ENCODE measurements at places on chromosomes 1 and 21.

DNA sequence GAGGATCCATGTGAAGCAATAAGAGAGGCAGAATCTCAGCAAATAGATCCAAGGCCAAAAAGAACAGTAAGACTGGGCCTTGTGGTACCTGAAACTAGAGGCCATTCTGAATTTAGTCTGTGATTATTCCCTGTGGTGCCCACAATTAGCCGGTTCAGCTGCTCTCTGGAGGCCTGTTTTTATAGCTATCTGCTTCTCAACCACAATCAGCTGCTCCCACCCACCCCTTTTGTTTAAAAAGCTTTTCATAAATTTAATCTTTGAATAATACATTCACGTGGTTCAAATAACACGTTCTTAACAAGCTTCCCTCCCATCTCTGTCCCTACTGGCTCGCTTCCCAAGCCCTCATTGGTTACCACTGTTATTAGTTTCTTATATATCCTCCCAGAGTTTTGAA lies 18.0 kb downstream of the UBE2T start:
- no peak for DNase-seq

GRCh38 chr1:93958726-93959100 lies 49.5 kb upstream of the GCLM start:
- DNase-seq = no peak

DNA sequence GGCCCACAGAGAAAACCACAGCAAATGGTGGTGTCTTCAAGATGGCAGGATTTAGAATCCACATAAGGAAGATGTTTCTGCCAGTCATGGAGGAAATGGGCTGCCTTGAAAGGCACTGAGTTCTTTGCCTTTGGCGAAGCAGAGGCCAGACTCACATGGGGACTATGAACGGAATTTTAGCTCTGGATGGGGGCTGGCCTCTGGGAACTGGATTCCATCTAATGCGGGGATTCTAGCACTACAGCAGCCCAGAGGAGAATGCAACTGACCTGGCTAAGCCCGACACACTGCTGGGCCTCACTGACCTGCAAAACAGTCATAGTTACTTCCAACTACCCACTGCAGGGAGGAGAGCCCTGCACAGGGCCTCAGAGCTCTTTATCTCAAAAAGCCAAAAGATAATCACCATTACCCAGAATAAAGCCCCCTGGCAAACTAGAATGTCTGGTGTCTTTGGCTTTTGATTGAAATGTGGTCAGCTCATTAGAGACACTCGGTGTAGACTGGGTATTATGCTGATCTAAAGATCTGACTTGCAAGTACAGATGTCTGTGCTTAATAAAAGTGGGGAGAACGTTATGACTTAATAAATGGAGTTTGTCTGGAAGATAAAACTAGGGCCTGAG lies 11.6 kb downstream of the HCRTR1 start:
- no peak for DNase-seq

- no peak for DNase-seq
Measured at GRCh38 chr21:38712071-38712470, 93.7 kb upstream of the ETS2 start.

DNA sequence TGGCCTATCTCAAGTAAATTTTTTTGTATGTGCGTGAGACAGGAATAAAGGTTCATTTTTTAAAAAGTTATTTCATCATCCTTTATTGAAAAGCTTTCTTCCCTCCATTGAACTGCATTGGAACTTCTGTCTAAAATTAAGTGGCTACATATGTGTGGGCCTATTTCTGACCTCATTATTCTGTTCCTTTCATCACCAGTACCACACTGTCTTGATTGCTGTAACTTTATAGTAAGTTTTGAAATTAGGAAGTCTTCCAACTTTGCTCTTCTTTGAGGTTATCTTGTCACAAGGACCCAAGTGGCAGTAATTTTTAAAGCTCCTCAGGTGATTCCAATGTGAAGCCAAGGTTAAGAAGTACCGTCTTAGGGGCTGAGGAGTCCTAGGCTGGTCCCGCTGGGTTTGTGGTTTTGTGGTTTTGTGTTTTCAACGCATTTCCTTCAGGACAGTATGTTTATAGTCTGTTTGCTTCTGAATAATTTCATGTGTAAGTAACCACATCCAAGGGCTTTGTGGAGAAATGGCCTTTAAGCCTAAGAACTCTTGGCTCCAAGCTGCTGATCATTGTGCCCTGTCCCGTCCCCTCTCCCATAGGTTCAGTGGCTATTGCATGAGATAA lies 12.4 kb upstream of the SCAF4 start:
- no peak for DNase-seq

GRCh38 chr1:221031458-221032203 lies 152.4 kb downstream of the HLX start:
- DNase-seq = no peak

DNA sequence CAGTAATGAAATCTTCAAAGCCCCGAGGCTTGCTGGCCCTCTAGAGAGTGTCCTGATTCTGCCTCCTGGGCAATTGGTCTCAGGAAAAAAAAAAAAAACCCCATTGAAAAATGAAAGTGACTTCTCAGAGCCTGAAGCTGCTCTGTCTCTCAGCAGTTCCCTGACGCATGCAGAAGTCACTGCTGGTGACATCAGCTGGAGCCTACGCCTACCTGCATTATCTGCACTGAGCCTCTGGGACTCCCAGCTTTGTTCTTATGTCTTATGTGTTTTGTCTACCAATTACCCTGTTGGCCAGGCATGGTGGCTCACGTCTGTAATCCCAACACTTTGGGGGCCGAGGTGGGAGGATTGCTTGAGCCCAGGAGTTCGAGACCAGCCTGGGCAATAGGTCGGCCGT lies 10.1 kb upstream of the SLC25A33 start:
- no peak for DNase-seq

GRCh38 chr1:197659171-197659570 lies 116.1 kb downstream of the DENND1B start:
- no peak for DNase-seq

- no peak for DNase-seq
Measured at GRCh38 chr1:45953934-45954847, 150.8 kb downstream of the MAST2 start.

- no peak for DNase-seq
Measured at GRCh38 chr1:7989762-7990428, 28.4 kb downstream of the PARK7 start.

- no peak for DNase-seq
Measured at GRCh38 chr1:43910343-43910742, 23.3 kb upstream of the ARTN start.

GRCh38 chr1:18903291-18903756 lies 969 bp upstream of the ALDH4A1 start:
- DNase-seq = no peak

DNA sequence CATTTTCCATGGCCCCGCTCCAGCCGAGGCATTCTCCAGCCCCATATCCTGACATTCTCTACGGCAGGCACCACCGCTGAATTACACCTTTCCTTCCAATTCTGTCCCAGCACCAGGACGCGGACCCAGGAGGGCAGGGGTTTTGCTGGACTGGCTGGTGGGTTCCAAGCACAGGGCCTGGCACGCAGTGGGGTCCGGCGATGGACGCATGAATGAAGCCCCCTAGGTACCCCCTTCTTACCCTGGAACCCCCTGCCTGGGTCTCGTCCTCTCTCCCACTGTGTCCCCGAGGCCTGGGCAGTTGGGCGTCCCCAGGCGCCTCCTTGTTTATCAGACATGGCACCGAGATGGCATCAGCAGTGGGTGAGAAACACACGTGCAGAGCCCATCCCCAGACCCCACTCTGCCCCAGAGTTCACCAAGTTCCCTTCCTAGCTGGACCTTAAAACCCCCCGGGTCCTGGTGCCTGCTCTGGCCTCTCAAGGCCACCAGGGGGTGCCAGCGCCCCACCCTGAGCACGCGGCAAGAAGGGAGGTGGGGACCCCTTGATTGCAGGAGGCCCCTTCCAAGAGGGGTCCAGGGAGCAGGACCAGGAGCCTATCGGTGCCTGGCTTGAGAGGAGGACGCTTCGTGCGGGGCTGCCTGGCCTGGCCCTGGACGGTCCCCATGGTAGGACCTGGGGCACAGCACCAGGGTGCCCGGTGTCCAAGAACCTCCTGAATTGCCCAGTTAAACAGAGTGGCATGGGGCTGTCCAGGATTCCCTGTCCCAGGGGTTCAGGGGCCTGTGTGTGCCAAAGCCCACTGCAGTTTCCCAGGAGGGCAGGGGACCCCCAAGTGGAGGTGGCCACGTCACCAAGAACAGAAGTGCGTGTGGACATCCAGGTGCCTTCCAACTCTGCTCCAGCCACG lies 46.1 kb downstream of the MEGF6 start:
- no peak for DNase-seq

DNA sequence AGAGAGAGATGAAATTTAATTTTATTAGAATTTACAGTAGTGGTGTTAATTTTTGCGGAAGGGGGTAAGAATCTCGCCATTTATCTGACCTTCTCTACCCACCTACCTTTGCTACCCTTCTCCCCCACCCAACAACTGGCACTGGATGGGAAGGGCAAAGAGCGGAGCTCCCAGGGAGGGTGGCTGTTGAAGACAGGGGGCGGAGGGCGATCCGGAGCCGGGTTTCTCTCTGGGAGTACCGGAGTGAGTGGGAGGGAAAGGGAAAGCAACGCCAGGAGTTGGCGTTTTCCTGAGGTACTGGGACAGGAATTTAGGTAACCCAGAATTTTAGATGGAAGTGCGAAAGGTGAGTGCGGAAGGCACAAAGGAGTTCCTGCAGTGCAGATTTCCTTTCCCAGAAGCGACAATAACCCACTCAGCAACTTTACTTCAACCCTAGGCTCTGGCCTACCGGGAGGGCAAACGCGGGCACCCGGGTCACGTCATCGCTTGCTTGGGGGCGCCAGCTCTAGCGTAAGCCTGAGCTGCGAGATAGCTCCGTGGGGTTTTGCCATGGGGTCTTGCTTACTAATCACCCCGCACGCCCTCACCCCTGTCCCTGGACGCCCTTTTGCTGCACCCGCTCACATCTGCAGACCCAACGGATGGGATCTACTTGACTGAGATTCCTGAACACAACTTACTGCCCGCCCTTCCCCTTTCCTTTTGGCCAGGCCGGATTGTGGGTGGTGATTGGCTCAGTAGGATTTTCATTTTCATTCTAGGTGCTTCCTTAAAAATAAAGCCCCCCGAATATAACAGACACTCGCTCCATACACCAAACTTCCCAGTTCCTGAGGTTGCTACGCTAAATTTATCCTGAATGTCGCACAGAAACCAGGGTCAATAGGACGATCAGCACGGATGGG lies 413.0 kb upstream of the ESRRG start:
- no peak for DNase-seq

- DNase-seq = no peak
Measured at GRCh38 chr1:231062500-231063270, 22.6 kb upstream of the FAM89A start.

GRCh38 chr1:82154219-82154970 lies 353.7 kb downstream of the ADGRL2 start:
- no peak for DNase-seq

DNA sequence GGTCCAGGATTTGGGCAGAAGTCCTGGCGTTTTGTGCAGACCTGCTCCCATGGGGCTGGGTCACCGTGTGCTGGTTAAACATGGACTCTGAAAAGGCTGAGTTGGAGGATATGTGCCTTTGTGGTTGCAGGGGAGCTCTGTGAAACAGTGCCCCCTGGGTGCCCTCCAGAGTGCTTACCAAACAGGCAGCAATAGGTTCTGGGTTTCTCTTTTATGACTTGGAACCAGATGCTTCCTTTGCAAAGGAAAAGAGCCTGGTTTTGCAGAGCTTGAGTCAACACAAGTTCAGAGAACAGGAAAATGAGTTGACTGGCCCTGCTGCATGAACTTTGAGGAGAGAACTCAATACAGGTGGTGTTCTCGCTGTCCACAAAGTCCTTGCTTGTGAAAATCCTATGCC lies 288.9 kb downstream of the TM2D1 start:
- DNase-seq = no peak

DNA sequence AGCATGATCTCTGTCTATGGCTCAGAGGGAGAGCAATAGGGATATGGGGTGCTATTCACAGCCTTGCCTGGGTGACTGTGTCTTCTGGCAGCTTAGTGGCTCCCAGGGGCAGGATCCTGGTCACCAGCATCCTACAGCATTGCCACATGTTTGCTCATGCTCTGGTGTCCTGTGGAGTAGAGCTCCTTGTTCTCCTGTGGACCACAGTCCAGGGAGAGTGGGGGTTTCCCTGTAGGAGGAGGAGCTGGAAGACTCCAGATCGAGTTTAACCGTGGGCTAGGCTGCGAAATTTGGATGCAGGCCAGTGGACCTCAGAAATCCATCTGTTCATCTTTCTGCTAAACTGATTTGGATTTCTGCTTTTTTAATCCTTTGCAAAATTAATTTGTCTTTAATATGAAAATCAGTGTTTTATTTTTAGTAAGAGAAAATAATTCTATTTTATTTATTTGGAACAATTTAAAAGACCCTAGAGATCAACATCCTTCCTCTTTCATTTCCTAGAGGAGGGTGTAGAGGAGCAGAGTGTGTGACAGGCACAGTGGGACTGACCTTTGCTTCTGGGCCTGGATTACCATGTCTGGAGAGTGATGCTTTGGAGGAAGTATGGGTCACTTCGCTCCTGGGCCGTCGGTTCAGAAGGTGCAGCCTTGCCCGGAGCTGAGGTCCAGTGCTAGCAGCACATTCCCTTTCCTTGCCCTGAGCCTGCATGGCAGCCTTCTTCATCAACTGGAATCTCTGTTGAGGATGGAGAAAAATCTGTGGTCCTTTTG lies 17.4 kb downstream of the ADARB1 start:
- no peak for DNase-seq

GRCh38 chr1:111133866-111134265 lies 6.0 kb downstream of the DRAM2 start:
- no peak for DNase-seq

- no peak for DNase-seq
Measured at GRCh38 chr21:15022608-15023261, 42.1 kb downstream of the NRIP1 start.

DNA sequence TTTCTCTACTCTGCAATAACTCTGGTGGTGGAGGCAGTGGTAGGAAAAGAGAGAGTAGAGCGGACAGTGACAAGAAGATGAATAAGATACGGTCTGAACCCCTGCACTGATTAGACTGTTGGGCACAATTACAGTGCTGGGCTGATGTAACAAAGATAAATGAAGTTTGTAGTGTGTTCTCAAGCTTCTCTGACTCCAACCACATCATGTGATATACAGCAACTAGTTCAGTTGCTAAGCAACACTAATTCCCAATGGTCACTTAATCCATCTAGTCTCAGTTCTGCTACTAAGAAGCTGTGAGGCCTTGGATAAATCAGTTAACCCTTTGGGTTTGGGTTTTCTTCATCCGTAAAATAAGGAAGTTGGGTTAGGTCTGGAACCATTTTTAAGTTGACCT lies 17.3 kb downstream of the DDR2 start:
- DNase-seq = no peak

- DNase-seq = no peak
Measured at GRCh38 chr1:59671066-59671952, 143.4 kb upstream of the HOOK1 start.

GRCh38 chr1:70376196-70376595 lies 21.7 kb upstream of the ANKRD13C start:
- DNase-seq = no peak

- no peak for DNase-seq
Measured at GRCh38 chr1:174000371-174000770, 21.8 kb downstream of the RC3H1 start.

DNA sequence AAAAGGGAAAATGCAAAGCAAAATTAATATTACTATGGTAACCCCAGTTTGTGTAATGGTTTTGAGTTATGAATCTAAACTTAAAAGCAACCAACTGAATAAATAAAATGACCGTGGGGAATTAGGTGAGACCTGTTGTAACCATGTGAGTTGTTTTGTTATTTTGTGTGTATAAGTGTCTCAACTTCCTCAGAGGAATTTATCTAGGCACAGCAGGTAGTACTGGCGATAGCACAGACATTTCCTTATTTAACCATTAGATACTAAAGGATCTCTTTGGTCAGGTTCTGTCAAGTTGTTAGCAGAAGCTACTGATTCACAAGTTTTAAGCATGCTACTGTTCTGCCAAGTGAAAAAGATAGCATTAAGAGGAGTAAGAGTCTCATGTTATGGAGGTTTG lies 39.3 kb upstream of the LRRC7 start:
- no peak for DNase-seq
